Activated CD4-positive, alpha-beta T cell treated with anti-CD3 and anti-CD28 coated beads, Interleukin-2, amount 10 ng/mL, durations not matched to agents 7 days and 5 days (primary cell): ENCODE measurements at places on chromosomes 3 and 15. TPM values are rescaled to one million over a fixed set of nuclear protein-coding genes. Genes with fewer than 3 reads are reported as not detected.

DNA sequence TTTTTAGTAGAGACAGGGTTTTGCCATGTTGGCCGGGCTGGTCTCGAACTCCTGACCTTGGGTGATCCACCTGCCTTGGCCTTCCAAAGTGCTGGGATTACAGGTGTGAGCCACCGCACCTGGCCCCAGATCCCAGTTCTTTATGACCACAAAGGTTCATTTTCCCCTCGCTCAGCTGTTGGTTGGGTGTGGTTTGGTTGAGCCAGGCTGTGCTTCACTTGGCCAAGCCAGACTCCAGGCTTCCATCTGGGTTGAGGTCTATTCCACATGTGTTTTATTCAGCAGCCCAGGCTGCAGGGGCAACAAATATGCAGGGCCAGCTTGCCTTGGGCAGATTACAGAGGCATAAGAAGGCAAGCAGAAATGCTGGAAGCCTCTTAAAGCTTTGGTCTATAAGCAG, 13.7 kb downstream of the CGNL1 start:
- no peak for DNase-seq

A4GNT gene
- total RNA-seq, result not detected

- no peak for DNase-seq
Observed at GRCh38 chr3:168061332-168061996, 34.3 kb downstream of the GOLIM4 start.

DNA sequence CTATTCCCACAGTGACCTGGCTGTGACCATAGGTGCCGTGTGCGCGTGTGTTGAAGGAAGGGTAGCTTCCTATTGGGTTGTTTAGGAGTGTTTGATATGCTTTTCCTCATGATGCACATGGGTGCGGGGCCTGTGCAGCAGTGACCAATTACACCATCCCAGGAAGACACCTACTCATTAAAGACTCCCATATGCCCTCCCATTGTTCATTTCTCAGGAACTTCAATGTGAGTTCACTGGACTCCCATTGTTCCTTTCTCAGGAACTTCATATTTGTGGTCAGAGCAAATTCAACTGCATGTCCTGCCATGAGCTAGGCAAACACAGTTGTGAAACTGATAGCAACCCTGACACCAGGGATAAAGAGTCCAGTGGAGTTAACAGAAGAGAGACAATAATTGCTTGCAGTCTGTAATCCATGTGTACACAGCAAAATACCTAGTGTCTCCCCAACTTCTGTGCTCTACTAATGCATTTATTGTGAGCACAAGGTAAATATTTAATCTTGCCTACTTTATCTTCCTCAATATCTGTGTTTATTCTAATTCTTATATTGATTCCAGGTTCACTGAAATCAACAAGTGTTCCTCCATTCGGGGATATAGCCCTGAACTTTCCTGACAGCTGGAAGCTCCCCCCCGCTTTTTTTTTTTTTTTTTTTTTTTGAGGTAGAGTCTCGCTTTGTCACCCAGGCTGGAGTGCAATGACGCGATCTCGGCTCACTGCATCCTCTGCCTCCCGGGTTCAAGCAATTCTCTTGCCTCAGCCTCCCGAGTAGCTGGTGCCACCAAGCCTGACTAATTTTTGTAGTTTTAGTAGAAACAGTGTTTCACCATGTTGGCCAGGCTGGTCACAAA, 57.5 kb upstream of the GCNT3 start:
- no peak for DNase-seq

GOLGA8G gene
- total RNA-seq, result not detected

DNA sequence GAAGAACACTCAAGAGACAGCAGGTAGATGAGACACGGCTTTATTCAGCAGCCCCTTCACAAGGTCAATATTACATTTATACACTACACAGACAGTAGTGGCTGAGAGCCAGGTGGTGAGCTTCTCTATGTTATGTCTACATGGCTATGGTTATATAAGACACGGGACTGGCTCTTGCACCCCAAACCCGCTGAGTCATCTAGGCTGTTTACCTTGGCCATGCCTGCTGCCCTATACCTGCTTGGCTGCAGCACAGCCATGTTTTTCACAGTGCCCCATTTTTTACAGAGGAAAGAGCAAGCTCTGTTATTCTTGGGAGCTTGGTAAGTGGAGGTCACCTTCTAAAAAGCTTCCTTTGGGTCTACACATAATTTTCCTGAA, 231.6 kb downstream of the IGSF11 start:
- no peak for DNase-seq

GRCh38 chr3:106255870-106256248, 387.0 kb upstream of the CBLB start:
- DNase-seq, result no peak

DNA sequence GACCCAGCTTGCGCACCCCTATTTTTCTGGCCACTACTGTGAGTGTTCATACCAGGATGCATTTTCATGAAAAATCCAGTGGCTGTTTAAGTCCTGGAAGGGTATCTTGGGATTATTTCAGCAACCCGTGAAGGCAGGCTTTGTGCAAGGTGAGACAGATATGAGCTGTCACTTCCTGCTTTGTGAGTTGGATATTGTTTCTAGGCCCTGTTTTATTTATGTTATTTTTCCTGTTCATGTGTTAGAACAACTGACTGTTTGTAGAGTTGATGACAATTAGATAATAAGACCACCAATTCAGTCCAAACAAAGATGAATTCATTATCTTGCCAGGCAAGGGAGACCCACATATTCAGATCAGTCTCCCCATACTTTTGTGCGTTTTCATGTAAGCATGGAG, 42.5 kb downstream of the ZBTB38 start:
- no peak for DNase-seq

GRCh38 chr15:40064231-40064894, 25.4 kb upstream of the SRP14 start:
- DNase-seq, result no peak

- no peak for DNase-seq
Observed at GRCh38 chr3:55118451-55118850, 190.6 kb upstream of the LRTM1 start.

DNA sequence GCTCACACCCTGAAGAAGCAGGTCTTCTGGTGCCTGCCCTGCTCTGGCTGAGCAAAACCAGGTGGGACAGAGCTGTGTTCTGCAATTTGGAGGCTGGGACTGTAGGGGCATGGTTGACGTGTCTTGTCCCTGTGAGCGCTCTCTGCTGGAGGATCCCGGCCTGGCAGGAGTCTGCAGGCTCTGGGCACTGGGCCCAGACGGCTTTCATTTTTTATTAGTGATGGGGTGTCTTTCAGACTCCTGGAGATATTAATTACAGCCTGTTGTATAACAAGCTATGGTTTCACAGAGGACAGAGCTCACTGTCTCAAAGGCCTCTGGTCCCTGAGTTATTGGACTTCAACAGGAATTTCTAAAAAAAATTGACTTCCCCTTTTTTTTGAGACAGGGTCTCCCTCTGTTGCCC, 29.5 kb upstream of the ZNF710 start:
- DNase-seq, result peak; percentile 61

TERC gene
- 4.6 TPM for total RNA-seq

DPPA4 gene
- not detected for total RNA-seq

- no peak for DNase-seq
Observed at GRCh38 chr3:183434992-183435391, 6.6 kb upstream of the MCF2L2 start.

- no peak for DNase-seq
Observed at GRCh38 chr15:36601497-36601932, 22.1 kb downstream of the CDIN1 start.

CHST2 gene
- total RNA-seq, result 1.7 TPM

GRCh38 chr3:12574131-12574530, 17.2 kb downstream of the MKRN2 start:
- DNase-seq, result no peak

DNA sequence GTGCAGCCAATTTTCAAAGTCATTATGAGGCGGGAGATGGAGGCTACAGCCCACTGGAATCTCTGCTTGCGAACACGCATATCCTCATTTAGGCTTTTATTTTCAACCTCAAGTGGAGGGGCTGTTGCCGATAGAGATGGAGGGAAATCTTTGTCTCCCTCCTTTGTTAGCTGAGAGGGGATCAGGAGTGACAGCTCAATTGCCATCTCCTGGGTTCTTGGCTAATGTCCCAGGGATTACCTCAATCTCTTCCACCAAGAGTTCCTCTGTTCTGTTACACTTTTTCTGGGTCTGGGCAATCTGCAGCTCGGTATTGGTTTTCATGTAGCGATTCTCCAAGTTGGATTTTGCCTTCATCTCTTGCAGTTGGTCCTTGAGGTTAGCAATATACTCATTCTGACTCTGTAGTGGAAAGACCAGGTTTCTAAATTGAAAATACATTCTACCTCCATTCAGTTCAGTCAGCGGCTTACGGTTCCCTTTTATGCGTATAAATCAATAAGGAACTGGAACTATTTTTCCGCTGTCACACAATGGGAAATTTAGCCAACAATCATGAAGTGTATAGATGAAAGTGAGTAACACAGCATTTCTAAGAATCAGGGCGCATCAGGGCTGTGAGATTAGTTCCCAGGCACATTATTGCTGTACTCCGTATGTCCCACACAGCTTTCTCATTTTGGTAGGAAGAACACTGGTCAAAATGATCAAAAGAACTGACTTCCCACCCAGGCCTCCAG, 36.2 kb upstream of the RPL35A start:
- DNase-seq, result no peak

UTS2B gene
- 0.20 TPM for total RNA-seq

TM6SF1 gene
- total RNA-seq, result 9.4 TPM

ZIC4 gene
- total RNA-seq, result not detected

COMMD2 gene
- total RNA-seq, result 30.9 TPM

DNA sequence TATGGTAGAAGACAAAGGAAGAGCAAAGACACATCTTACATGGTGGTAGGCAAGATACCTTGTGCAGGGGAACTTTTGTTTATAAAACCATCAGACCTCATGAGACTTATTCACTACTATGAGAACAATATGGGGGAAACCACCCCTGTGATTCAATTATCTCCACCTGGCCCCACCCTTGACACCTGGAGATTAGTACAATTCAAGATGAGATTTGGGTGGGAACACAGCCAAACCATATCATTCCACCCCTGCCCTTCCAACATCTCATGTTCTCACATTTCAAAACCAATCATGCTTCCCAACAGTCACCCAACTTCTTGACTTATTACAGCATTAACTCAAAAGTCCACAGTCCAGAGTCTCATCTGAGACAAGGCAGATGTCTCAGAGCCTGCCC, 21.7 kb upstream of the PLSCR1 start:
- no peak for DNase-seq

DNA sequence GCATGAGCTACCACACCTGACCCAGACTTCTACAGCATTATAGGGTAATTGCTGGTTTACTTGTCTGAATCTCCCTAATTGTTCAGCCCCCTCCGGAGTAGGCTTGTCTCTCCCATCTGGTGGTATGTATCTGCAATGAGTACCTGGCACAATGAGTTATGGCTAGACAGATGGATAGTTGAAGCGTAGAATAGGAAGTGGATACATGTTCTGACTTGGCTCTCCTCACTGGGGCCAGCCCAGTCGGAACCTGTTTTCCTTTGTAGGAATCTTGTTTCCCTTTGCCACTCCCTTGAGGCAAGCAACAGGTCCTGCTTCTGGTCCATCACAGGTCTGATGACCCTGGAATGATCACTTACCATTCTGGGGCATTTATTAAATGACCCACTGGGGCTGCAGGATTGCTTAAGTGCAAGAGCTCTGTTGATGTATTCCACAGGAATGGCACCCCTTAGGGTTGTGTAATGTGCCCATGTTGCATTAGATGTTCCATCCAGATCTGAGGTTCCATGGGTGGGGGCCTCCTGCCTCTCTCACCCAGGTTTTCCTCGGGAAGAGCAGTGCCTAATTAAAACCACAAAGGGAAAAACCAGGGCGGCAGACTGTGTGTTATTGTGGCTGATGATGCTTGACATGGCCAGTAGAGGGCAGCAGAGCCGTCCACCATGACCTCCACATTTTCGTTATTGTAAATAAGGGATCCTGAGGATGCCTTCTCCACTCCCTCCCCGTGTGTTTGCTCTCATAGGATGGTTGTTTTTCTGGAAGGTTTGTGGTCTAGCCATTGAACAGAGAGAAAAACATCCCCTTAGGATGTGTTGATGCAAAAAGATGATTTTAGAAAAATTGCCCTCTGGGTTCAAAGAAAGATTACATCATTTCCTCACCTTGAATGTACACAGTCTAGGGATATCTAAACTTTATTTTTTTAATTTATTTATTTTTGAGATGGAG, 58.0 kb downstream of the CMTM8 start:
- peak; percentile 72 for DNase-seq

GRCh38 chr3:72338942-72339669, 509.1 kb downstream of the SHQ1 start:
- DNase-seq, result no peak

GHRL gene
- total RNA-seq, result 0.56 TPM

DNA sequence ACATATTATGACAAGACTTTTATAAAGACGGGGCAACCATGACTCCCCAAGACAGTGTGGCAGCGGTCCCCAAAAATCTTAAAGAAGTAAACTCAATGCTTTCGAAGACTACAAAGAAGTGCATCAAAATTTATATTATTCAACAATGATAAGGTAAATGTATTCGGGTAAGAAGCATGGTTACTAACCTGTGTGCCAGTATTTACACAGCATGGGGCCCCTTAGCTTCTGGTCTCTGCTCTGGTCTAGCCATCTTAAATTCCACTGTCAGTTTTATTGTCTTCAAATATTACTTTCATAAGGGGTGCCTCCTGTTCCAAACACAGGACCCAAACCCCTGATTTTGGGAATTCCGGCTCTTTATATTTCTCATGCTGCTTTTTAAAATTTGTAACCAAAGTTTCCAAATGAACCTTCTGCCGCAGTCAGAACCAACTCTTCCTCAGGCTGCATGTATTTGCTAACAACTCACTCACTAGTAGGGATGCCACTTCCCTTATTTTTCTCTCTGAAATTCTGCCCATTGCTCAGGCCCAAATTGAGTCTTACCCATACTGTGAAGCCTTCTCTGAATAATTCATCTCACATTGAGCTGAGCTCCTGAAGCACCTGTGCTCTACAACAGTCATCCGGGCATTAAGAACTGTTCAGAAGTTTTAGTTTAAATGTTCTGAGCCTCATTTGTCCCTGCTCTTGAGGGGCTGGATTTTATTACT, 1.2 kb downstream of the TTC23 start:
- no peak for DNase-seq

FRG2C gene
- total RNA-seq, result not detected

GXYLT2 gene
- not detected for total RNA-seq

DNA sequence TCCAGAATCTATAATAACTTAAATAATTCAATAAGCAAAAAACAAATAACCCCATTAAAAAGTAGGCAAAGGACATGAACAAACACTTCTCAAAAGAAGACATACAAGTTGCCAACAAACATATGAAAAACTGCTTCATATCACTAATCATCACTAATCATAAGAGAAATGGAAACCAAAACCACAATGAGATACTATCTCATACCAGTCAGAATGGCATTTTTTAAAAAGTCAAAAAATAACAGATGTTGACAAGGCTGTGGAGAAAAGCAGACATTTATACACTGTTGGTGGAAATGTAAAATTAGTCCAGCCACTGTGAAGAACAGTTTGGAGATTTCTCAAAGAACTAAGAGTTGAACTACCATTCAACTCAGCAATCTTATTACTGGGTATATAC, 19.5 kb upstream of the ZMAT3 start:
- no peak for DNase-seq

DNA sequence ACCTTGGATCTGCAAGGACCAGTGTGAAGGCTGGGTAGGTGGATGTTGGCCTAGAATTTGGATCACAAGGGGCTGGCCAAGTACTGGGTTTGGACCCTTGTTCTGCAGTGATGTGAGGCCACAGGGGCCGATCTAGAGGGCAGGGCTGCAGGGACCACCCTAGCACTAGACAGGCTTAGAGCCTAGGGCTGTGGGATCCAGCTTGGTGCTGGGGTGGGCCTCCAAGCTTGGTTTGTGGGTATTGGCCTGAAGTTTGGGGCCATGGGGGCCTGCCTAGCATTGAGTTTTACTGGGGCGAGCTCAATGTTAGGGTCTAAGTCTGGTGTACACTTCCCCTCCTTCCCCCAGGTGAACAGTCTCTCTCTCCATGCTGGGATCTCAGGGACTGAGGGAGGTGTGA, 36.5 kb downstream of the UBE3A start:
- DNase-seq, result no peak
